ENCODE measurements at places on chromosomes 12 and 14. TPM values are rescaled to one million over a fixed set of nuclear protein-coding genes. Genes with fewer than 3 reads are reported as not detected.

The OSGEP gene
- 38.3 TPM for total RNA-seq

The LIN7A gene
- total RNA-seq = 19.5 TPM

The DEGS2 gene
- not detected for total RNA-seq

The NTS gene
- total RNA-seq = not detected

The PLBD2 gene
- total RNA-seq = 33.5 TPM

The SLC6A13 gene
- not detected for total RNA-seq

The HVCN1 gene
- 21.3 TPM for total RNA-seq

The NPFF gene
- total RNA-seq = not detected

The SPSB2 gene
- 12.8 TPM for total RNA-seq

The KRT6B gene
- not detected for total RNA-seq

The ACADS gene
- 15.3 TPM for total RNA-seq

The LRRC23 gene
- total RNA-seq = 13.0 TPM

The CRACR2A gene
- total RNA-seq = 13.3 TPM

The OR4K17 gene
- not detected for total RNA-seq

The AHNAK2 gene
- total RNA-seq = 26.1 TPM

The SMCO3 gene
- total RNA-seq = not detected

The LPAR5 gene
- not detected for total RNA-seq

The DCN gene
- total RNA-seq = 329 TPM

The OR6C3 gene
- total RNA-seq = not detected

The CACNA2D4 gene
- 1.6 TPM for total RNA-seq

The SPATS2 gene
- total RNA-seq = 39.5 TPM

The KRT6C gene
- total RNA-seq = not detected

The VWF gene
- 0.35 TPM for total RNA-seq

The RGS6 gene
- not detected for total RNA-seq

The TGFB3 gene
- 45.2 TPM for total RNA-seq

The PSMA3 gene
- 160 TPM for total RNA-seq

The CFAP251 gene
- 2.0 TPM for total RNA-seq

The LGMN gene
- total RNA-seq = 19.3 TPM

The SLC5A8 gene
- total RNA-seq = not detected

The NKX2-1 gene
- not detected for total RNA-seq

The LTBR gene
- 189 TPM for total RNA-seq

The SYNE3 gene
- 4.6 TPM for total RNA-seq

The PDE3A gene
- 0.58 TPM for total RNA-seq

The AMN gene
- not detected for total RNA-seq

The DYNC1H1 gene
- 312 TPM for total RNA-seq

The MBD6 gene
- 5.8 TPM for total RNA-seq

The EDDM3A gene
- total RNA-seq = not detected

The RBP5 gene
- total RNA-seq = not detected

The SRRM4 gene
- not detected for total RNA-seq

The AEBP2 gene
- 7.2 TPM for total RNA-seq

The GDF11 gene
- total RNA-seq = 15.9 TPM

The SYCP3 gene
- total RNA-seq = not detected

The RAB2B gene
- 21.4 TPM for total RNA-seq

The TAS2R20 gene
- 0.35 TPM for total RNA-seq

The LHX5 gene
- total RNA-seq = not detected

The IFNG-AS1 gene
- not detected for total RNA-seq

The FOXA1 gene
- not detected for total RNA-seq

The GTF2A1 gene
- 14.9 TPM for total RNA-seq

The PRB2 gene
- not detected for total RNA-seq

The BDKRB2 gene
- total RNA-seq = 30.8 TPM

Measured in myometrial cell (primary cell).